Activated CD8-positive, alpha-beta memory T cell treated with anti-CD3 and anti-CD28 coated beads for 24 hours (primary cell): ENCODE measurements at places on chromosomes 2 and 18.
A peak's percentile ranks its signal among the peaks of the same experiment; 100 is the strongest.

DNA sequence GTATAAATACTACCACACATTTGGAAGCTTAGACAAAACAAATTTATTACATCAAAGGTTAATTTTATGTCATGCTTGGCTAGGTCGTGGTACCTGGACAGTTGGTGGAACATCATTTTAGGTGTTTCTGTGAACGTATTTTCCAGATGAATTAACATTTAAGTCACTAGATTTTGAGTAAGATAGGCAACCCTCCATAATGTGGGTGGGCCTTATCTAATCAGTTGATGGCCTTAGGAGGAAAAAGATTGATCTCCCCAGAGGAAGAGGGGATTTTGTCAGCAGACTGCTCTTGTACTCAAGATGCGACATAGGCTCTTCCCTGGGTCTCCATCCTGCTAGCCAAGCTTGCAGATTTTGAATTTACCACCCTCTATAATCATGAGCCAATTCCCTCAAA is 85.0 kb downstream of the RPRM start:
- DNase-seq, result no peak

DNA sequence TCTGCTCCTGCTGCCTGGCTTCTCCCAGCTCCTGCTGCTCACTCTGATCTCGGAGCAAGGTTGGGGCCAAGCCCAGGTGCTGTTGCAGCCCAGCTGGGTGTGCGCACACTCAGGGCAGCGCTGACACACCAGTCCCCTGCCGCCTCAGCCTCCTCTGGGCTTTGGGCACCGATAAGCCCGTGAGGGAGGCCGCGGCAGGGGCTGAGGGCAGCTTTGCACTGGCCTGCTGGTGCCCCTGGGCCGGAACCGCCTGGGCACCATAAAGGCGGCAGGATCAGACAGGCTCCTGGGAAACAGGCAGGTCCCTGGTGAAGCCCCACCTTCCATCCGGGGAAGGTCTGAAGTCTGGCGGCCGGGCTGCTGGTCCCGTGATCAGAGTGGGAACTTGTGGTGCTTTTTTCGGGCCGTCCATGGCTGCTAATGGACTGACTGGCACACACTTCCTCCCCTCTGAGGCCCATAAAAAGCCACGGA is 14.1 kb upstream of the EML6 start:
- peak; percentile 62 for DNase-seq

DNA sequence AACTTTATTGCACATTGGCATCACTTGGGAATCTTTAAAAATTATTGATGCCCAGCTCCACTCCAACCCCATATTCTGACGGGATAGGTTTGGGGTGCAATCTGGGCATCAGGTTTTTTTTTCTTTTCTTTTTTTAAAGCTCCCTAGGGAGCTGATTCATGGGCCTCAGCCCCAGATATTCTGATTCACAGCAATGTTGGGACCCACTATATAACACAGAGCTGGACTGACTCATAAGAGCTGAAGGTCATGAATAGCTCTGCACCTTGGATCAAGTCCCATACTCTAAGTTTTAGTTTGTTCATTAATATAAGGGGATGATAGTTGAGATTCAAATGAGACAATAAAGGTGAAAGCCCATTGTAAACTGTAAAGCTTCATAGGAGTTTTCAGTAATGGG is 191.1 kb upstream of the REV1 start:
- DNase-seq, result no peak

GRCh38 chr2:111620281-111620680 is 263.7 kb downstream of the ANAPC1 start:
- no peak for DNase-seq

GRCh38 chr2:177604271-177605065 is 211.9 kb downstream of the AGPS start:
- DNase-seq, result no peak

GRCh38 chr2:235328991-235329390 is 164.9 kb upstream of the AGAP1 start:
- no peak for DNase-seq

DNA sequence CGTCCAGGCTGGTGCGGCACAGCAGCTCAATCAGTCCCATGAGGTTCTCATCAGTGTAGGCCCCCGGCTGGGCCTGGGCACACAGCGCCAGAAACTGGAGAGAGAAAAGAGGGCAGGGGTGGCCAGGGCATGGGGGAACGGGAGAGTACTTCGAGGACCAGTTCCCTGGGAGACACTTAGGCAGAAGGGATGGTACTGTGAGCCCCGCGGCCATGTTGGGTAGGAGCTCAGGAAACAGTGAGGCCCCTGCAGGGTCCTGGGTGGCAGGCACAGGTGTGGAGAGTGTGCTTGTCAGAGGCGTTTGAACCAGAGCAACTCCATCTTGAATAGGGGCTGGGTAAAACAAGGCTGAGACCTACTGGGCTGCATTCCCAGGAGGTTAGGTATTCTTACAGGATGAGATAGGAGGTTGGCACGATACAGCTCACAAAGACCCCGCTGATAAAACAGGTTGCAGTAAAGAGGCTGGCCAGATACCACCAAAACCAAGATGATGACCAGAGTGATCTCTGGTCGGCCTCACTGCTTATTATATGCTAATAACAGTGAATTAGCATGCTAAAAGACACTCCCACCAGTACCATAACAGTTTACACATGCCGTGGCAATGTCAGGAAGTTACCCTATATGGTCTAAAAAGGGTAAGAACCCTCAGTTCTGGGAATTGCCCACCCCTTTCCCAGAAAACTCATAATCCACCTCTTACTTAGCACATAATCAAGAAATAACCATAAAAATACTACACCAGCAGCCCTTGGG is 51.9 kb upstream of the SEMA4C start:
- DNase-seq, result no peak

DNA sequence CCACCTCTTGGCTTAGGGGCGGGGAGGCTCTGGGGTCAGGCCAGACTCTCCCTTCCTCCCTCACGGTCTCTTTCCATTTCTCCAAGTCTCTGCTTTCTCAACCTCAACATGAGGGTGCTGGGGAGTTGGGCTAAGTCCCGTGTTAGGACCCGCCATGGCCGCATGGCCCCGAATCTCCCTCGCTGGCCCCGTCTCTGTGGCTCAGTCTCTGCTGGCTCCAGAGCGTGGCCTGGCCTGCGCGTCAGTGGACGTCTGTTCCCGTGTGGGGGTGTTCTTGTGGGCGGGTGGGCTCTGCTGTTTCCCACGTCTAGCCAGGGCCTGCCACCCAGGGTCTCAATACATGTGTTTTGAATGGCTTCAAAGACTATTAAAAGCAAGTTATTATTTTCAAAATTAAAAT is 12.4 kb downstream of the ALLC start:
- no peak for DNase-seq

DNA sequence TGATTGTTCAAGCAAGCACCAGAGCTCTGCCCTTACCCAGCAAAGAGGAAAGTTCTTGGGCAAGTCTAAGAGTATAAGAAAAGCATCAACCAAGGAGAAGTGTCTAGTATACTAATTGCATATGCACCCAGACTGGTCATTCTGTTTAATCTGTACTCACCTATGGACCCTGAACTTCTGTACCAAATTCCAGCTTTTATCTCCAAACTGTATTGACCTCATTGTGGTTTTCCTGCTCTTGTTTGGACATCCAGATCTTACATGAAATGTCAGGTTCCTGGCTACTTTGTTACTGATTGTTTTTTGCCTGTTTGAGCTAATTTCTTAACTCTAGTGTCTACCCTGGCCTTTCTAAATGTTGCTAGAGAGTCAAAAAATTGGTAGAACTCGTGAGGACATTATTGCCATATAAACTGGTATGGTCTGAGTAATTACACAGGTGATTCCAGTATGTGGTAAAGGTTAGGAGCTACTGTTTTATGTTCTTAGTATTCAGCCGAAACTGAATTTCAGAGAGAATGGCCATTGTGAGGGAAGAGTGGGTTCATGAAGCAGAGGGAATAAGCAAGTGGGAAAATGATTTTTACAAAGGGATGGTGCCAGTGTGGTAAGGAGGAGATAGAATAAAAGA is 146.3 kb downstream of the HNMT start:
- DNase-seq, result no peak

GRCh38 chr2:102544182-102544581 is 71.2 kb downstream of the SLC9A4 start:
- no peak for DNase-seq

- no peak for DNase-seq
Measured at GRCh38 chr18:5709476-5710095, 165.8 kb upstream of the EPB41L3 start.

DNA sequence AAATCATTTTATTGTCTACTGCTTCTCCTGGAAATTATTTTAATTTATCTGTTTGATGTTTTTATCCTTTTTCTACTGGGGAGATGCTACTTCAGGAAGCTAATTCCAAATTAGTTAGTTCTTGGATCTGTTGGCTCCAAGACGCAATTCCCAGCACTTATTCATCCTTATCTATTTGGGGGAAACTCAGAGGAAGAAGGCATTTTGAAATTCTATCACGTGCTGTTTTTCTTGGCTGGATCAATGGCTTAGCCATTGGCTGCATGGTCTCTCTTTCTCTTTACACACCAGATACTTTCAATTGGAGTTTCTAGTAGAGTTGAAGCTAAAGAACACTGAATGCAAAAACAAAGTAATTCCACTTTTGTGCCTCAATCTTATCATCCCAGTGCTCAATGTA is 98.3 kb downstream of the RAPGEF4 start:
- no peak for DNase-seq

DNA sequence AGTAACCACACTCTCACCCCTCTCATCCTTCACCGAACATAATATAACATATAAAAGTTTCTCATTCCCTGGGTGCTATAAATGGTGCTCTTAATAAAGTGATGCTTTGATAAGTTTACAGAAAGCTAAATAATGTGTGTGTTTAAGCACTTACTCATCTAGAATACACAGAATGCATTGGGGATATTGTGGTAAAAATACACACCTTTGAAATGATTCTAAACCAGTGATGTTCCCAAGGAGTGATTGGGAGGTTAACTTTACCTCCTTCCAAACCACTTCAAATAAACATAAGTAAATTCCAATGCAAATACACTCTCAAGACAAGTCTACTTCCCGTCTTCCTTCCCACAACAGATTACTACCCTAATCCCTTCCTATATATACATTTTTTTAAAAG is 85.3 kb upstream of the TWSG1 start:
- no peak for DNase-seq

DNA sequence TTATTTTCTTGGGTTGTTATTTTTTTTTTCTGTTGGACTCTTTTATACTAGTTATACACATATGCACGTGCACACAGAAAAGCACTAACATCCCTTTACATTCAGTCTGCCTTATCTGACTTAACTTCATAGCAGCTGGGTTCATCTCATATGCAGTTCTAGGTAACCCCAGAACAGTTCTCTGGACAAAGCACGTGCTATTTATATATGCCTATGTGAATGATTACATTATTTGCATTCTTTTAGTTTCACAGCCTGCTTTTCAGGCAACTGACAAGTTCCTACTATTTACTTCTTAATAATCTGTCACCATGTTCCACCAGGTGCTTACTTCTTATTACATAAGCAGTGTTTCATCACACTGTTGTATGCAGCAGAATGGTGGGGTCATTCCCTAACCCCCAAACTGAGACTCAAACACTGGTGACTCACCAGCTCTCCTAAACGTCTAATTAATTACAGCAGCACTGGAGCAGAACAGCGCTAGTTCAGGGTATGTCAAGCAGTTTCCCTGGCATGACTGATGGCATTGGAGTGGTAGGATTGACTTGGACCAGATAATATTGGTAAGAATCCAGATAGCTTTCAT is 372.8 kb downstream of the CLIP4 start:
- DNase-seq, result no peak

DNA sequence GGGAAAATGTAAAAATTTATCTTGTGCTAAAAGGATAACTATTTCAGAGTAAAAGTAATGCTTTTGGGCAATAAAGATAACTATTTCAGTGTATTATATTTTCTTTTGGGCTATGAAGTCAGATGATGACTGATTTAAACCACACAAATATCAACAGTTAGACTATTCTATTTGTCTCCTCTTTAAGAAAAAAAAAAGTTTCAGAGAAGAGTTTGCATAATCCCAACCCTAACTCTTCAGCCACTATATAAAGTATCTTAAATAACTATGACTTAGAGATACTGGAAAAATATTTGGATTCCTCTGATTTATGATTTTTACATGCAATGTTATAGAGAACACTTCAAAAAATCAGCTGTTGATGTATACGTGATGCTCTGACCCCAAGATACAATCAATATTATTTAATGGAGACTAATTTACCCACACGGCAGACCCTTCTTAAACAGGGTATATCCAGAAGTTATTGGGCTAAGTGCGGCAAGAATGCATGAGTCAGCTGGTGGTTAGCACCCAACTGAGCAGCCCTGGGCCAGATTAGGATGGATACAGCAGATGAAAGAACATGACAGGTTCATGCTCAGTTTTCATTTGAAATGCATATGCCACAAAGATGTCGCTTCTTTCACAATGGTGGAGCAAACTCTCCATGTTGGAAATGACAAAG is 279.0 kb downstream of the AFF3 start:
- no peak for DNase-seq

DNA sequence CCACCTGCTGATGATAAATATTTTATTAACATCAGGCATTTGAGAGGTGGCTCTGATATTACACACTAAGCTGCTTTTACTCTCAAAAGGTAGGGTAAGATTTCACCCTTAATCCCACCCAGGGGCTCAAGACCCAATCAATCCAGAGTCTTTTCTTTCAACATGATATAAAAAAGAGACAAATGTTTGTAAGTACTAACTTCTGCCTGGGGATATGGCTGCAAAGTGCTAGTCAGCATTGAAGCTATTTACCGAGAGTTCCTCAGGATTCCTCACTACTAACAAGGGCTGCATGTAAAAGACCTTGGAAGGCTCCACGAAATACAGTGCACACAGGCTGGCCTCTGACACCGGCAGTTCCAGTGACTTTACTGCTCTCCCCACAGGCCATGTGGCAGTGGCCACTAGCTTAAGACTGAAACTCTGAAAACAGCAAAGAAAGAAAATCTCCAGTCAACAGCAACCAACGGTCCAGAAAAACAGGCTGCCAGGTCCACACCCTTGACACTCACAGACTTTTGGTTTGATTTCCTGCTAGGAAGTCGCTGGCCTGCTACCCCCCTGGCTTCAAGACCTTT is 11.2 kb downstream of the MREG start:
- no peak for DNase-seq

DNA sequence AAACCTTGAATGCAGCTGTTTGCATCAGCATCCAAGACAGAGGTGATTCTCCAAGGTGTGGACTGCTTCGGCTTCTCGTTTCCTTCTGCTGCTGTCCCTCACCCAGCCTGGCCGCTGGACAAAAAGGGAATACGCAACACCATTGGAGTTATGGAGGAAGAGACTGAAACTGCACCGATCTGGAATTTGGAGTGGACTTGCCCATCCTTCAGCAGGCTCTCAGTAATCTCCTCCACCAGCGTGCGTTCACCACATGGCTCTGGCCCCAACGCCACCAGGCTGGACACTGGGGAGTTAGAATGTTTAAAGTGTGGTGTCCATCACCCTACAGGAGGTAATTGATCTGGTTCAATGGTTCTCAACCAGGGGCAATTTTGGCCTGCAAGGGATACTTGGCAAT is 41.4 kb upstream of the ID2 start:
- DNase-seq, result no peak

GRCh38 chr2:205688417-205689200 is 6.3 kb downstream of the NRP2 start:
- no peak for DNase-seq

DNA sequence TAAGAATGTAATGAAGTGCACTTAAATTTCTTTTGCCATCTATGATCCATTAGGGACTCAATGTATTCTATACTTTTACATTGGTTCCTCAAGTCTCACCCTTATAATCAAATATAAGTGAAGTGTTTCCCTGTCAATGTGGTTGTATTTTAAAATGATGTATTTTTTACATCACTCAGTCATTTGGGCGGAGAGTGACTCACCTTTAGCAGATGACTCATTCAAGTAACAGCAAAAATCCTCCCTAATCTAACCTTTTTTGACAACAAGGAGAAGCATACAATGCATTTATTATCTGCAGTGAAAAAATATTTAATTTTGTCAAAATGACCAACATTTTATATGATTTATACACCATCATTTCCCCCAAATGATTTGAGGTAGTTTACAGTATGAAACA is 94.4 kb downstream of the FANCL start:
- no peak for DNase-seq
